ENCODE measurements at places on chromosomes 13 and 19.
A peak's percentile ranks its signal among the peaks of the same experiment; 100 is the strongest.

DNA sequence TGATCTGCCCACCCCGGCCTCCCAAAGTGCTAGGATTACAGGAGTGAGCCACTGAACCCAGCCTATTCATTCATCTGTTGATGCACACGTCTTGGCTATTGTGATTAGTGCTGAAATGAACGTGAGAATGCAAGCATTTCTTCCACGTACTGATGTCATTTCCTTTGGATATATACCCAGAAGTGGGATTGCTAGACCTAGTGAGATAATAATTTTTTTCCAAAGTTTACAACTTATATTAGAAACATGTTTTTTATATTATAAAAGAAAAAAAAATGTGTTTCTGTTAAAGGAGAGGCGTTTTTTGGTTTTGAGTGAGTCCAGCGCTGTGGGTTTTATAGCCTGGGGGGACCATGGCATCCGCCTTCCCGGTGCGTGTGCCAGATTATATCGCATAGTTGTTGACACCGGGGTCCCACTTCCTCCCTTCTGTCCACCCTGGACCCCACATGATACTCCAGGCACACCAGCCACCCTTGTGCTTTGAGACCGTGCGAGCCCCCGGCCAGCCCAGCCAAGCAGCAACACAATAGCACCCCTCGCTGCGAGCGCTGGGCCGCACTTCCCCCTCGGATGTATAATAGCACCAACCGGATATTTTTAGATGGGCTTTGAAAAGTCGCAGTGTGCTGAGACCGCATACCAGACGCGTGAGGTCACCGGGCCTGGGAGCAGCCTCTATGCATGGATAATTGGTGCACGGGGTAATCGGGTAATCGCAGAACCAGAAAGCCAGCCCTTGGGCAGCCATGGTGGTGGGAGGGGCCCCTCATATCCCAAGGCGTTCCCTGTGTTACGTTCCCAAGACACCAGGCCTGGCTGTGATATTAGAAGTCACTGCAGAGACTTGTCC, 59.6 kb downstream of the MYO9B start:
- peak; percentile 86 for DNase-seq

DNA sequence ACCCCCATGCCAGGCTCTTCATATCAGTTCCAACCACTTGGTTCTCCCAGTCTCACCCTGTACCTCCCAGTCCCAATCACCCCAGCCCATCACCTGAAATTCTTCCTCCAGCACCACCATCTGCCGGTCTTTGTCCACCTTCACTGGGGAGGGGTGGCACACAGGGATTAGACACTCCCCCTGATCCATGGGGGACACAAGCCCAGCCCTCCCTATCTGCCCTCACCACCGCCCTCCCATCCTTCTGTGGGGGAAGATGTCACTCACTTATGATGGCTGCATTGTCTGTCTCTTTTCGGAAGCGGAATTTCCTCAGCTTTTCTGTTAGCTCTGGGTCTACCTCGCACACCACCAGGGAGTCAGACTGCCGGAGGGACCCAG, 685 bp downstream of the GMFG start:
- DNase-seq = peak; percentile 57

- DNase-seq = no peak
These were observed 1064.3 kb downstream of the DIAPH3 start for GRCh38 chr13:59099182-59099974.

- DNase-seq = no peak
These were observed 328.6 kb downstream of the FGF14 start for GRCh38 chr13:102073251-102073650.

DNA sequence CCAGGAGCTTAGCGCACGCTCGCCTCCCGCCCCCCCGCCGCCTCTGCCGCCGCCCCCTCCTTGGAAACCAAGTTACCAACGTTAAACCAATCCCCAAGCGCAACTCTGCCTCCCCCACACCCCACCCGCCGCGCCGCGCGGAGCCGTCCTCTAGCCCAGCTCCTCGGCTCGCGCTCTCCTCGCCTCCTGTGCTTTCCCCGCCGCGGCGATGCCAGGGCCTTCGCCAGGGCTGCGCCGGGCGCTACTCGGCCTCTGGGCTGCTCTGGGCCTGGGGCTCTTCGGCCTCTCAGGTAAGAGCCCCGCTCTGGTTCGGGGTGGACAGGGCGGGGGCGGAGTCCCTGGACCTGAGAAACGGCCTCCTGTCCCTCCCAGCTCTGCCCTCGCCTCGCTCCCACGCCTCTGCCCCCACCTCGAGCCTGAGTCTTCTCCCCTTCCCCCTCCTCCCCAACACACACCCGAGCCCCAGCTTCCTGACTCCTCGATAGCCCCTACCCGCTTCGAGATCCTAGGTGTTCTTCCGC, at the start of gene ICAM5:
Gene ICAM5, plus strand, starts transcription at position 117 of the 521 bp plus-strand sequence. Its CDS starts 92 bp downstream, at position 209.
- peak; percentile 55 for DNase-seq

DNA sequence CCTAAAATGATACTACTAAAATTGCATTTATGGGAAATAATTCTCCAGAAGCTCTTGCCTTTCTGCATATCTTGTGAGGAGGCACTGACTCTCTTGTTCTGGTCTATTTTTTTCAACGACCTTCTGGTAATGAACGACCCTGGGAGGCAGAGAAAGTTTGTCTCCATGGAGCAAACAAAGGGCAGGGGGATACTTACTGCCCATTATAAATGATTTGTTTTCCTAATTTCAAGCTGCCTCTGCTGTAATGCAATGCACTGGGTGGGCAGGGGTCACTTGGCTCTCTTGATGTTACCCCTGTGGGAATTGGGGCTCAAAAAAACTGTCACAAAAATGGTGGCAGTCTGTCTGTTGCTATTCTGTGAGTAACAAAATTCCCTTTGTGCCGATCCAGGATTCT, 643.2 kb downstream of the LIG4 start:
- no peak for DNase-seq

Data from Kasumi-1 (cell line).